ENCODE measurements at places on chromosomes 1 and 21.

DNA sequence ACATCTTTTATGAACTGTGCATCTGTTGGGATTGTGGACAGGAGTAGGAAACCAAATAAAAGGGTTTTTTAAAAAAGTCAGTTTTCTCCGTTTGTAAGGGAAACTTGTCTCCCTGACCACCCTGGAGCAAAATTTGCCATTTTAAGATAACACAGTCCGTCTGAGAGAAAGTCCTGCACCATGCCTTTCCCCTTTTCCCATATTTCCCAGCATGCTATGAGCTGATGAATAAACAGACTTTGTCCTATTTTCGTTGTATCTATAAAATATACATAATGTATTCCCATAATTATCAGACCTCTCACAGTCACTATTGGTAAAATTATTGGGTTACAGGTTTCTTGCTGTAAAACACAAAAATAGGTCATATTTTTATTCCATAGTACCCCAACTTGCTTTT lies 1.7 kb upstream of the AKT3 start:
- DNase-seq = no peak

DNA sequence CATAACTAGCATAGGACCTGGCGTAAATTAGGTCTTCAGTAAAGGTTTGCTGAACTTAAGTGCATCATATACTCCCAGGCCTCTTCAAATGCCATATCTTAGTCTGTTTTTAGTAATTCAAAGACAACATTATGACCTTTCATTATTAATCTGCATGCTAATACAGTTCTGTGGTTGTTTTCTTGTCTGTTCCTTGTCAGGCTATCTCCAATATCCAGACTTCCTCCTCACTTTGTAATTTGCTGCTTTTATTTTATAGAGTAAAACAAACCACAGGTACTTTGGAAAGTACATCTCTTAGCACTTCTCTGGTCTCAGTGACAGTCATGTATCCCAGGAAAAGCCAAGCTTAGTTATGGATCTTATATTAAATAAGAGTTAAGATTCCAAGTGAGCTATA lies 65.1 kb upstream of the BMP8A start:
- DNase-seq = no peak

GRCh38 chr1:220809704-220810103 lies 23.0 kb downstream of the MTARC1 start:
- no peak for DNase-seq

- DNase-seq = no peak
Observed at GRCh38 chr1:221335161-221336101, 406.5 kb downstream of the DUSP10 start.

DNA sequence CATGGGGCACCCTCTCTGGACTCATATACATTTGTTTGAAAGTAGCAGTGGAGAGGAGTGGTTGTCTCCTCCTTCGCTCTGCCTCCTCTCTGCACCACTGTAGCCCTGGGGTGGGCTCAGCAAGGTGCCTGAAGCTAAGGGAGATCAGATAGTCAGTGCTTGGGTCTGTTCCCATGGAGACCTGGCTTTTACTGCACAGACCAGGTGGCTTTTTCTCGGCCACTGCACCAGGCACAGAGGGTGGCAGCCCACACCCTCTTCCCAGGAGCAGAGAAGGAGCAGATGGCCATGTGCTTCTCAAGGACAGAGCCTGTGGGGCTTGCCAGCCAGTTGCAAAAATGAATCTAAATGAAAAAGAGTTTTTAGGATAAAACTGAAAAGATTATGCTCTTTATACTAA lies 123.4 kb upstream of the KCNK1 start:
- DNase-seq = no peak

DNA sequence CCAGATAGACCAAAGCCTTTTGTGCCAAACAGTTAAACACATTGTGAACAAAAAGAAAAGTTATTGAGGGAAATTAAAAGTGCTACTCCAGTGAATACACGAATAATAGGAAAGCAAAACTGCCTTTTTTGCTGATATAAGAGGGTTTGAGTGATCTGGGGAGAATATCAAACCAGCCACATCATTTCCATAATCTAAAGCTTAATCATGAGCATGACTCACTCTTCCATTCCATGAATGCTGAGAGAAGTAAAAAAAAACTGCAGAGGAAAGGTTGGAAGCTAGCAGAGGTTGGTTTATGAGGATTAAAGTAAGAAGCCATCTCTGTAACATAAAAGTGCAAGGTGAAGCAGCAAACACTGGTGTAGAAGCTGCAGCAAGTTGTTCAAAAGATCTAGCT lies 350.6 kb upstream of the NCAM2 start:
- peak; percentile 7 for DNase-seq

GRCh38 chr1:2110191-2110737 lies 60.1 kb downstream of the PRKCZ start:
- DNase-seq = no peak

DNA sequence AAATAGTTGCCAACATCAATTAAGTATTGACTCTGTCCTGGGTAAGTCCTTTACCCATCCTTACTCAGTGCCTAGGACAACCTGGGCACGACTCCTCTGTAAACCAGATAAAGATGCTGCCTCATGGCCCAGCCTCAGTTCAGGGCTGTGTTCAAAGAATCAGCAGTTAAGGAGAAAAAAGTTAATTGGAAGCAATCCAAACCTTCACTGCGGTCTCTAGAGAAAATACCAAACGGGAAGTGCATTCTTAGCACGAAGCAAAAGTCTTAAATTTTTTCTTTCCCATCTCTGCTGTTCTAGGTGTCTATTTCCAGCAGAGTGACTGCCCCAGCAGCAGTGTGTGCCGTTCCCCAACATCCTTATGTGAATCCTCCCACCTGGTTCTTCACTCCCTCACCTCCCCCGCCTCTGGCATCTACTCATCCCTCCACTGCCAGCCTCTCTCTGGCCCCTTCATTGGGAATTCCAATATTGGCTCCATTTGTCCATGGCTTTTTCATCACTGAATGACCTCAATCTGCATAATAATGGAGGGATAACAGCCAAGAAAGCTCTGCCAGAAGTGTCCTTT lies 23.2 kb downstream of the KANK4 start:
- no peak for DNase-seq

DNA sequence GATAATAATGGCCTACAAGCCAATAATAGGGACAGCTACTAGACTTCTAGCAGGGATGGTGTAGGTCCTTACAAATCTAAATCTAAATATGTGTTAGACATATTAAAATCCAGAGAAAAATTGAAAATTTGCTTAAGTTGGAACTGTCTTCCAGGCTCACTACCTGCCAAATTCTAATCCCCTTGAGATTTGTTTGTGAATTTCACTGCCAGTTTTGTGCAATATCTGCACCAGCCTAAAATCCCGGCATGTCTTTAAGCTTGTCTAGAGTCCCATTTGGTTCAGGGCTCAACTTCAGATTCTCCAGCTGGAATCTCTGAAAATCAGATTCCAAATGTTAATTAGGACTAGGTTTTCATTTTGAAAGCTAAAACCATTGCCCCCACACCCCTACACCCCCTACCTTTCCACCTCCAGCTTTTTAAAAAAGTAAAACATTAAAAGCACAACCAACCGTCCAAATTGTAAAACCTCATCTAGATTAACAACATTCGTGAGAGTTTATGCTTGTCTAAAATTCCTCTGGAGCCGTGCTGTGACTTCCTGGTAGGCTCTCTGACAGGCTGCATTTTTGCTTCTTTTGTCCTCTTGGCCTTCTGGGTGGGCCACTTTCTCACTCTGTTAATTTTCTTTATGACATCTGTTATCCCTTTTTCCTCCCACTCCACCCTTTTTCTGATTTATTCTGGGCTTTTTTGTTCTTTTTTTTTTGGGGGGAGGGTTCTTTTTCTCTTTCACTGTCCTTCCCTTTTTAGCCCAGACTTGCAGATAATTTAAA lies 348.7 kb downstream of the PAPPA2 start:
- no peak for DNase-seq

DNA sequence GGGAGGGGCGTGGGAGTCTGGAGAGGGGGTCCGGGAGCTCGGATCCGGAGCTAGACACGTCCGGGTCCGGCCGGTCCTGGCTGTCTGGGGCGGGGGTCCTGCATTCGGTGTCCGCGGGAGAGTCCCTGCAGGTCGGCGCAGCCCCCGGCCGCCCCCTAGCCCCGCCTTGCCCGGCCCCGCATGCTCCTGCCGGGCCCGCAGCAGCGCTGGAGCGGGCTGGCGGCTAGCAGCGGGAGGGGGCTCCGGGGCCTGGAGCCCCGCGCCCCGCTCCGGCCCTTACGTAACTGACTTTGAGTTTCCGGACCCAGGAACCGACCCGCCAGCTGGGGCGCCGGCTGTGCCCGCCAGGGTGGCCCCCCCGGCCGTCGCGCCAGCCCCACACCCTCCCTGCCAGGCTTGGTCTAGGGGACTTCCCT lies 26.9 kb upstream of the EPB41 start:
- no peak for DNase-seq

GRCh38 chr1:58013237-58013636 lies 533.3 kb downstream of the OMA1 start:
- no peak for DNase-seq

GRCh38 chr1:202135221-202135721 lies 9.3 kb downstream of the ARL8A start:
- DNase-seq = peak; percentile 40

DNA sequence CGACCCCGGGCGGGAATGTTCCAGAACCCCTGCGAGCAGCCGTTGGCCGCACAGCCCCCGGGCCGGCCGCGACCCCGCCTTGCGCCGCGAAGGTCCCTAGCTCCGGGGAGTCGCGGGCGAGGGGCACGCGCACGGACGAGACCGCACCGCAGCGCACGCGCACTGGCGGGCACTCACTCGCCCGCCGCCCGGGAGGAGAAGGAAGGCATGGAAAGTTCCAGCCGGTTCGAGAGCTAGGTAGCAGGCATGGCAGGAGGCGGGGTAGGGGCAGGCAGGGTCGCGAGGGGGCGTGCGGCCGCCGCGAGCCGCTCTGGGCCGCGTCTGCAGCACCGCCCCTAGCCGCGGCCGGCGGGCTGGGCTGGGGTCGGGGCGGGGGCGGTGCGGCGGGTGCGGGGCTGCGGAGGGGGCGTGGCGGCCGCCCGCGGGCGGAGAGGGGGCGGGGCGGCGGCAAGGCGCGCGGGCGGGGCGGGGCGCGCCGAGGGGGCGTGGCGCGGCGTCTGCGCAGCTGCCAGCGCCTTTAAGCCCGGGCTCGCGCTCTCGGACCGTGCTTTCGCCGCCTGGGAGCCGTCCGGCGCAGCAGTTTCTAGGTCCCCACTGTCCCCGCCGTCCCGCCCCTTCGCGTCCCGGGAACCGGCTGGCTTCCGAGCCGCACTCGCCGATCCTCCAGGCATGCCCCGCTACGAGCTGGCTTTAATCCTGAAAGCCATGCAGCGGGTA lies at the start of the genes MRPS6 and SLC5A3:
TSS of gene MRPS6 (plus strand) at position 547 of the 717 bp plus-strand sequence. CDS start at position 670, 123 bp downstream.
TSS of gene SLC5A3 (plus strand) at position 547 of the 717 bp plus-strand sequence. CDS start 21,621 bp downstream, outside the sequence.
- DNase-seq = no peak

DNA sequence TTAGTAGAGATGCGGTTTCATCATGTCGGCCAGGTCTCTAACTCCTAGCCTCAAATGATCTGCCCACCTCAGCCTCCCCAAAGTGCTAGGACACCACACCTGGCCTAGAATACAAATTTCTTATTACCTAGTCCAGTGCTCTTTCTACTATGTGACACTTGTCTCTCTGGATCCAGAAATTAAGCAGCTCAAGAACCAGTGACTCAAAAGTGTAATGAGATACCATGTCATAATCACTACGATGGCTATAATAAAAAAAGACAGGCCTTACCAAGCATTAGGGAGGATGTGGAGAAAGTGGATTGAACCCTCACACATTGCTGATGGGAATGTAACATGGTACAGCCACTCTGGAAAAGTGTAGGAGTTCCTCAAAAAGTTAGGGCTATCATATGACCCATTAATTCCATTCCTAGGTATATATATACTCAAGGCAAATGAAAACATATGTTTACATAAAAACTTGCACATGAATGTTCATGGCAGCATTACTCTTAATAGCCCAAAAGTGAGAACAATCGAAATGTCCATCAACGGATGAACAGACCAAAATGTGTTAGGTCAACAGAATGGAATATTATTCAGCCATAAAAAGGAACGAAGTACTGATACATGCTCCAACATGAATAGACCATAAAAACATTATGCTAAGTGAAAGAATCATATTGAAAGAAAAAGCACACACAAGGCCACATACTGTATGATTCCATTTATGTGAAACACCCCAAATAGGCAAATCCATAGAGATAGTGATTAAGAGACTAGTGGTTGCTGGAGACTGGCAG lies 8.3 kb downstream of the TEX38 start:
- no peak for DNase-seq

DNA sequence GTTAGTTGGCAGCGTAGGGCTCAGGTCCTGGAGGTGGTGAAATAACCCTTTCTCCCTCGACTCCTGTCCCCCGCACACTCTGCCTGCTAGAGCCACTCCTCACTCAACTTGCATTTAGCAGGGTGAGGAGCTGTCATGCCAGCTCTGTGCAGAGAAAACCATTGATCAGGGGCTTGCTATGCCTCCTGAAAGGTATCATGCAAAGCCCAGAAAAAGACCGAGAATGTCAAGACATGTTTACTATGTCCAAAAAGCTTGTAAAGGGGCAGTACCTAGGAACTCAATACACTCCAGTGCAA lies 18.0 kb downstream of the ALDH4A1 start:
- DNase-seq = no peak

GRCh38 chr1:44301442-44301841 lies 53.6 kb downstream of the ERI3 start:
- no peak for DNase-seq

- DNase-seq = no peak
Observed at GRCh38 chr1:64242895-64243756, 39.7 kb downstream of the UBE2U start.

GRCh38 chr1:221696027-221696426 lies 45.9 kb downstream of the DUSP10 start:
- DNase-seq = no peak

GRCh38 chr1:211344152-211344618 lies 17.6 kb downstream of the TRAF5 start:
- no peak for DNase-seq

- DNase-seq = no peak
Observed at GRCh38 chr1:244241438-244241837, 190.4 kb downstream of the ZBTB18 start.

- no peak for DNase-seq
Observed at GRCh38 chr1:166738873-166739272, 100.4 kb upstream of the POGK start.

DNA sequence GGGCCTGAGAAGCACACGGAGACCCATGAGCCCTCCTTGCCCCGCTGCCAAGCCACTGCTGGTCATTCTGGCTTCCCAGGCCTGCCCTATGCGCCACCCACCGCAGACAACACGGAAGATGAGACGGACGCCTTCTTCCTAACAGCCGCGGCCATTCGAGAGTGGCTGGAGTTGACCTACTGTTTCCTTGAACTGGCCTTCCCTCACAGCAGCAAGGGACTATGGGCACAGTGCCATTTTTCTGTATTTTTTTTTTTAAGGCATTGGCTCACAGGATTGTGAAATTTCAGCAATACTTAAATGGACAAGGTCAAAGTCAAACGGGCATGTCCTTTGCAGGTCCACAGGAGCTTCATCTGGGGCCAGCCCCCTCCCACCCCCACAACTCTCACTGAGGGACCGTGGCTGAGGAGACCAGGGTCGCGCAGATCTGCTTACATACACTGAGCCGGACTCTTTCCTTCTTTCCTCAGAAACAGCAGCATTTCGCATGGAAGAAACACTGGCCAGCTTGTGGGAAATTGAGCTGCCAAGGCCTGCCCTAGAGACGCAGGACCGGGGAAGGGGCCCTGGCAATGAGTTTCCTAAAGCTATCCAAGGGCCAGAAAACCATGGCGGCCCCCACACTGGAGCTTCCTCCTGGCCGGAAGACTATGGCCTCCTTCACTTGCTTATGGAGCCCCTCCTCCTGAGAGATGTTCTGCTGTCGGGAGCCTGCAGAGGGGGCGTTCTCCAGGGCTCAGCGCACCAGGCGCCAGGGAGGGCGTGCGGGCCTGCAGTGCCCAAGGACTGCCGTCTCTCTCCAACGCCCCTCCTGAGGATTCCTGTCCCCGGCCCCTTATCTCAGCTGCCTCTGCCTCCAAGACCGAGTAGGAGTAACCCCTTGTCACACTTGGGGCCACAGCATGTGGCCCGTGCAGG lies 98.9 kb downstream of the PGBD5 start:
- no peak for DNase-seq

- no peak for DNase-seq
Observed at GRCh38 chr1:39238476-39238875, 34.0 kb downstream of the MACF1 start.

Measured in SW 1271 (cell line).